Naive thymus-derived CD4-positive, alpha-beta T cell (primary cell): ENCODE measurements at places on chromosomes 11 and 22. TPM values are rescaled to one million over a fixed set of nuclear protein-coding genes. Genes with fewer than 3 reads are reported as not detected.

DEPDC7 gene
- 3.9 TPM for polyA plus RNA-seq

CDHR5 gene
- polyA plus RNA-seq: not detected

POU2AF1 gene
- polyA plus RNA-seq: 0.53 TPM

OR5A1 gene
- not detected for polyA plus RNA-seq

OR2AG1 gene
- not detected for polyA plus RNA-seq

ESAM gene
- 1.9 TPM for polyA plus RNA-seq

OR51A7 gene
- polyA plus RNA-seq: not detected

VWA5A gene
- polyA plus RNA-seq: 10.8 TPM

CELF1 gene
- polyA plus RNA-seq: 76.4 TPM

OR8D1 gene
- polyA plus RNA-seq: not detected

FGF4 gene
- not detected for polyA plus RNA-seq

PKP3 gene
- not detected for polyA plus RNA-seq

CNIH2 gene
- polyA plus RNA-seq: not detected

APOBEC3B gene
- not detected for polyA plus RNA-seq

LRRC74B gene
- polyA plus RNA-seq: not detected

SLC25A17 gene
- 16.8 TPM for polyA plus RNA-seq

CAPRIN1 gene
- polyA plus RNA-seq: 65.0 TPM

TH gene
- polyA plus RNA-seq: not detected

CSNK2A3 gene
- 1.6 TPM for polyA plus RNA-seq

RNF169 gene
- 1.6 TPM for polyA plus RNA-seq

TIMP3 gene
- not detected for polyA plus RNA-seq

RGL4 gene
- polyA plus RNA-seq: 95.0 TPM

TRPC6 gene
- polyA plus RNA-seq: not detected

PLEKHA7 gene
- 0.84 TPM for polyA plus RNA-seq

CLCF1 gene
- polyA plus RNA-seq: not detected

APOA5 gene
- polyA plus RNA-seq: not detected

C11orf87 gene
- polyA plus RNA-seq: not detected

HTR3B gene
- polyA plus RNA-seq: not detected

OLFML1 gene
- 0.18 TPM for polyA plus RNA-seq

SEPTIN3 gene
- not detected for polyA plus RNA-seq

TSGA10IP gene
- not detected for polyA plus RNA-seq

LARGE1 gene
- not detected for polyA plus RNA-seq

SLC22A8 gene
- not detected for polyA plus RNA-seq

DMC1 gene
- polyA plus RNA-seq: 0.13 TPM

ABCC8 gene
- polyA plus RNA-seq: not detected

LUZP2 gene
- polyA plus RNA-seq: not detected

INPP5J gene
- not detected for polyA plus RNA-seq

KRTAP5-11 gene
- polyA plus RNA-seq: not detected

WBP2NL gene
- polyA plus RNA-seq: 0.43 TPM

SAA1 gene
- polyA plus RNA-seq: not detected

LRRC10B gene
- not detected for polyA plus RNA-seq

B4GALNT4 gene
- 0.14 TPM for polyA plus RNA-seq
